Putamen (tissue), 1 donor: ENCODE measurements at places on chromosomes 1 and 21.

DNA sequence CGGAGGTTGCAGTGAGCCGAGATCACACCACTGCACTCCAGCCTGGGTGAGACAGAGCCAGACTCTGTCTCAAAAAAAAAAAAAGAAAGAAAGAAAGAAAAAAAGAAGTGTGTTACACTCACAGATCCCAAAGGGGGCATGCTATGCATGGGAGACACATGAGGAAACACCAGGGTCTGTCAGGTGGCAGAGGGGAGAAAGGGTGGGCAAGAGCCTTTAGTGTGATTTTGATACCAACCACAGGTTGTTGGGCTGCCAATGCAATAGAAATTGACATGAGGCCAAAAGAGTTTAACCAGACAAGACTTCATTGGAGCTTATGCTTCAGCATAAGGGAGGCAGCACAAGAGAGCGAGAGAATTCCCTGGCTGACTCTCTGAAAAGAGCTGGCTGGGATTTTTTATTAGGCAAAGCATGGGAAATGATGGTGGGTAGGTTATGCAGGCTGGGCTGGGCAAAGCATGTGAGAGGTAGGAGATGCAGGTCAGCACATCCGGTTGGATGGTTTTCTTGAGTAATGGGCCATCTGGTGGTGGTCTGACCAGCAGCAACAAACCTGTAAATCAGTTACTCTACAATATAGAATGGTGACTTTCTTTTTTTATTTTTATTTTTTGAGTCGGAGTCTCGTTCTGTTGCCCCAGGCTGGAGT, 11.7 kb upstream of the EXTL1 start:
- DNase-seq, result no peak

DNA sequence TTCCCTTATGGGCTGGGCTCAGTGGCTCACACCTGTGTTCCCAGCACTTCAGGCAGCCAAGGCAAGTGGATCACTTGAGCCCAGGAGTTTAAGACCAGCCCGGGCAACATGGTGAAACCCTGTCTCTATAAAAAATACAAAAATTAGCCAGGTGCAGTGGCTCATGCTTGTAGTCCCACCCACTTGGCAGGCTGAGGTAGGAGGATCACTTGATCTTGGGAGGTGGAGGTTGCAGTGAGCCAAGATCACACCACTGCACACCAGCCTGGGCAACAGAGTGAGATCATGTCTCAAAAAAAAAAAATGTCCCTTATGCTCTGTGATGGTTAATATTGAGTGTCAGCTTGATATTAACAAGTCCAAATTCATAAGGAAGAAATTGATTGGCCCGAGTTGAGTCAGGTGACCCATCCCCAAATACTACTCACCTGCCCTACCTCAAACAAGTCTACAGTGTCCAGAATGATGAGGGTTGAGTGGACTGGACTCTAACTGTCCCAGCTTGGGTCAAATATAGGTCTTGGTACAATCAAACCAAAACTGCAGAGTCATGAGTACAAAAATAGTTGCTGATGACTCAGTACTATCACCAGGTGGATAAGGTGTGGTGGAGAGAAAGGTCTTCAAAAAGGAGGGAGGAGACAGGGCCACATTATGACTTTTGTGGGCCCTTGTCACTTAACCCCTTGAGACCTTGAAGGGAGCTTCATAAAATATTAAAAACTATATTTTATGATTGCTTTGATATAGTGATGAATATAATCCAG, 161.0 kb downstream of the ZNF326 start:
- no peak for DNase-seq

- no peak for DNase-seq
Measured at GRCh38 chr1:218496561-218496960, 151.4 kb downstream of the TGFB2 start.

- no peak for DNase-seq
Measured at GRCh38 chr1:89611721-89612120, 21.2 kb upstream of the LRRC8C start.

- DNase-seq, result no peak
Measured at GRCh38 chr1:37544530-37544929, 9.6 kb downstream of the SNIP1 start.
